Hepatocyte (in vitro differentiated cells): ENCODE measurements at places on chromosomes 12 and 14. TPM values are rescaled to one million over a fixed set of nuclear protein-coding genes. Genes with fewer than 3 reads are reported as not detected.

GRCh38 chr14:75155169-75155568 lies 21.2 kb downstream of the TMED10 start:
- DNase-seq: no peak
- H3K27me3 ChIP-seq: no peaks in the 10 kb centered on the region
- H3K36me3 ChIP-seq: no peaks in the 10 kb centered on the region
- H3K4me3 ChIP-seq: no peak overlapping the region

GRCh38 chr12:64680235-64680634 lies 69.9 kb downstream of the RASSF3 start:
- no peaks in the 10 kb centered on the region for H3K36me3 ChIP-seq
- no peaks in the 10 kb centered on the region for H3K27me3 ChIP-seq
- DNase-seq: no peak
- H3K4me1 ChIP-seq: peaks cover 8% of the 10 kb centered on the region

DNA sequence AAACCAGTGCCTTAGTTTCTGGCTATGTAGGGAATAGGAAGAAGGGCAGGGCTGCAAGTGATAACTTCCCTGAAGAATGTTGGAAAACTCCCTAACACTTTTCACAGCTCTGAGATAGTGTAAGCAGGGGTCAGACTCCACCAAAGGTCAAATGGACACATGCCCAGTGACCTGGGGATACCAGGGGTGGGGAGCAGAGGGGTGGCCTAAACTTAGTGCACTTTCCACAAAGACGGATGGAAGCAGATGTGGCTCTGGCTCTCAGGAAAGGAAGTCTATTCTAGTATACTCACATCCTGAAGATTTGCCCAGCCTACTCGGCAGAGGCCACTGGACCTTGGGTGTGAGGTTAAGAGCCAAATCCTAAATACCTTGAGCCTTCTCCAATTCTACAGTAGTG lies 285.8 kb downstream of the NUAK1 start:
- H3K36me3 ChIP-seq: no peaks in the 10 kb centered on the region
- H3K4me3 ChIP-seq: no peak overlapping the region
- no peaks in the 10 kb centered on the region for H3K27me3 ChIP-seq
- no peaks in the 10 kb centered on the region for H3K4me1 ChIP-seq
- H3K27ac ChIP-seq: no peak overlapping the region
- no peak for DNase-seq

- no peaks in the 10 kb centered on the region for H3K36me3 ChIP-seq
- H3K4me3 ChIP-seq: no peak overlapping the region
- no peaks in the 10 kb centered on the region for H3K4me1 ChIP-seq
These were observed 841.4 kb downstream of the FSCB start for GRCh38 chr14:43665570-43666267.

- peaks cover 17% of the 10 kb centered on the region for H3K4me1 ChIP-seq
- no peaks in the 10 kb centered on the region for H3K27me3 ChIP-seq
- H3K4me3 ChIP-seq: no peak overlapping the region
- H3K27ac ChIP-seq: no peak overlapping the region
These were observed 281.9 kb downstream of the DPF3 start for GRCh38 chr14:72612041-72612440.

DNA sequence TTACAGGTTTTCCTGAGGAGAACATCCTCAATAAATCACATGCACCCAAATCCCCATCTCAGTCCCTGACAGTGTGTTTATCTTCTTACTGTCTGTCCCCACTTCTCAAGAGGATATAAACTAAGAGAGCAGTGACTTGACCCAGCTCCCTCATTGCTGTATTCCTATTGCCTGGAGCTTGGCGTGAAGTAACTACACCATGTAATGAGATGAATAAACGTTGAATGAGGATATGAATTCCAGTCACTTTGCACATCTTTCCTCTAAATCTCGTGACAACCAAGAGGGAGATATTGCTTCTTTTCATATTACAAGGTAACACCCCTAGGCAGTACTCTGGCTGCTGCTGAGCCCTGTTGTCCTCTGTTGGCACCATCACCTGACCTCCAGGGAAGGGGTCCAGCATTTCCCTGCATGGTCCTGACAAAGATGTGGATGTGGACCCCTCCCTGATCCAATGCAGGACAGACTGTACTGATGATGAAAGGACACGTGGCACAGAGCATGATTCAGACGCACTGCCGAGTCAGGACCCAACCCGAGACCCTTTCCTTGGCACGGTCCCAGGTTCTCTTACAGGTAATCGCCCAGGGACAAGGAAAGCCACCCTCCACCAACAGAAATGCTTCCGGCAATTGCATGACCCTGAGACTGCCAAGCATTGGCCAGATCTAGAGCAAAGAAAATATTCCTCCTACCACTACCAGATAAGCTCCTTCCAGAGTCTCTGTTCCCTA lies 47.7 kb upstream of the CPM start:
- H3K4me1 ChIP-seq: peaks cover 21% of the 10 kb centered on the region
- H3K36me3 ChIP-seq: no peaks in the 10 kb centered on the region
- H3K27me3 ChIP-seq: no peaks in the 10 kb centered on the region
- DNase-seq: no peak
- H3K27ac ChIP-seq: no peak overlapping the region
- H3K4me3 ChIP-seq: no peak overlapping the region

- H3K4me3 ChIP-seq: no peak overlapping the region
- DNase-seq: peak; percentile 35
- no peaks in the 10 kb centered on the region for H3K36me3 ChIP-seq
- H3K27ac ChIP-seq: no peak overlapping the region
- no peaks in the 10 kb centered on the region for H3K4me1 ChIP-seq
- H3K27me3 ChIP-seq: no peaks in the 10 kb centered on the region
These were observed 5.9 kb upstream of the ANAPC5 start for GRCh38 chr12:121358073-121358472.

Gene CYP46A1
- polyA plus RNA-seq: 1.7 and 2.3 TPM in 2 replicates
